HuH-7.5 (cell line): ENCODE measurements at places on chromosomes 1 and 21.

- DNase-seq = no peak
Measured at GRCh38 chr21:33238565-33239255, 9.0 kb downstream of the IFNAR2 start.

- no peak for DNase-seq
Measured at GRCh38 chr1:156658496-156658895, 16.6 kb downstream of the BCAN start.

DNA sequence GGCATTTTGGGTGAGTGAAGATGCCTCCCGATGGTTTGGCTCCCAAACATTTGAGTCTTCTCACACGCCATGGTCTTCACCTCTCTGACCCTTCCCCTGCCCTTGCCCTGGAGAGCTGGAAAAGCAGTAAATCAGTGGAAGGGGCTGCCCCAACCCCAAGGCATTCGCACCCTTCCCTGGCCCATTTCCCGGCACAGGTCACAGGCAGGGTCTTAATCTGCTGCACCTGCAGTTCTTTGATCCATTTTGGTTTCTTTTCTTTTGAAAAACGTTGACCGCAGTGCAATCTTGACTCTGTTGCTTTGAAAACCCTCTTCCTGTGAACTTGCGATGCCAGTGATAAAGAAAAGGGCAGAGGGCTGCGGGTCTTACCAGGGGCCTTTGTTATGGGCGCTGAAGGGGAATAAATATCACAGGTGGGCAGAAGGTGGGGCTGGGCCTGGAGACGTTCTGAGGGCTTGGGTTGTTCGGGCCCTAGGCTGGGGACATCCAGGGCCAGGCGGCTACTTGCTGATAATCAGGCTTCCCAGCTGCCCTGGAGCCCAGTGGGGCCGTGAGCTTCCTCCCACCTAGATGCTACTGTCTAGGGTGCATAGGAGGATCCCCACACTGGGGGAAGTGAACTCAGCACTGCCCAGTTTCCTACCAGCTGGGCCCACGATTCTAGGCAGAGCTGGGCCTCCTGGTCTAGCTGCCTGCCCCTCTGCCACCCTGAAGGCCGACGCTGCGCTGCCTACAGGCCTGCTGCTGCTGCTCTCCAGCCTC lies 38.6 kb upstream of the EPS8L3 start:
- no peak for DNase-seq

DNA sequence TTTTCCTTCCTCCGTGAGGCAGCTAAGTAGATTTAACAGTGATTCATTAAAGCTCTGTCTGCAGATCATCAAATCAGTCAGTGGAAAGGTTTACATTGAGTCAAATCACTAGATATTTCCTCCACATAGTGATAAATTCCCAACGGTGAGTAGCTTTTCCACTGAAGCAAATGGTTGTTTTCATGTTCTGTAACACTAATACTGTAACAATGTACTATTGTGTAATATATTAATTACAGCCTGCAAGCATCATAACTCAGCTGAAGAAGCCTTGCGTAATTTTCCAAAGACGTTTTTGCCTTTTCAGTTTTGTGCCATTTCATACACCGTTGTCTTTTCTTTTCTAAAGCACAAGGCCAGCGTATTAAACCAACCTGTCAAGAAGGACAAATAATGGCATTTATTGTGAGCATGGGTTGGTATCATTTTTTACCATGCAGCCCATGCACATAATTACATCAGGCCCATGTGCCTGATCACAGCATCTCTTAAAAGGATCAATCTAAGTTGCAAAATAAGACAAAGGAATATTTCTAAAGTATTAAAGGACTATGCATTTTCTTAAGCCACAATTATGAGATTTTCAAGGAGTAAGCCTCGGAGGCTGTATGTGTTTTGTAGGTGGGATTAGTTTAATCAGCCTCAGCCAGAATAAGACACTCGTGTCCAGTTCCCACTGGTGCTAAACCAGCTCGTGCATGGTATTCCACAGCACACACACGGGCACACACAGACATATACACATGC lies 16.7 kb upstream of the PDE9A start:
- DNase-seq = no peak

GRCh38 chr1:28159680-28160079 lies 16.8 kb downstream of the PTAFR start:
- DNase-seq = no peak

DNA sequence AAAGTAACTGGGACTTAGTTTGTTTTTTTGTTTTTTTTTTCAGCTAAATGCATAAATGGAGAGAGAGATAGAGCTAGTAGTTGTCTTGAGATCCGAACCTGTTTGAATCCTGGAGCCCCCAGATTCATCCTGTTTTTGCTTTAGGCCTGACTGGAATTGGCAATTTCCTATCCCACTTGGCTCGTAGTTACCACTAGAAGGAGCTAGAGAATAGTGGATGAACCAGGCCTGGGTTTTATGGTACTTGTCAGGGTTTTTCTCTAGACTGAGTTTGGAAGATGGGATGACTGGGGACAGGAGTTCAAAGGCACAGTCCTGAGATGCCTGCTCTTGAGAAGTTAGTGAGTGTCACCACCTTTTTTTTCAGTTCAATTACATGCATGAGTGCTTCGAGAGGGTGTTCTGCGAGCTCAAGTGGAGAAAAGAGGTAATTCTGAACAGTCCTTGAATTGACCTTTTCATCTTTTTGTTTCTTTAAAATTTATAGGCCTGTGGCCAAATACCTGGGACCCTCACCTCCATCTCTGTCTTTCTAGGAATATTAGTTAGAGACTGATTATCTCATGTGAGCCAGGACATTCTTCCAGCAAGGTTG lies 23.4 kb downstream of the CELF3 start:
- DNase-seq = no peak

GRCh38 chr1:106879538-106879937 lies 176.9 kb upstream of the PRMT6 start:
- no peak for DNase-seq

- DNase-seq = no peak
Measured at GRCh38 chr1:41784531-41785274, 134.0 kb downstream of the HIVEP3 start.

GRCh38 chr1:164671966-164672571 lies 113.1 kb downstream of the PBX1 start:
- no peak for DNase-seq

- DNase-seq = no peak
Measured at GRCh38 chr1:187977298-187977697, 1148.5 kb downstream of the PLA2G4A start.

DNA sequence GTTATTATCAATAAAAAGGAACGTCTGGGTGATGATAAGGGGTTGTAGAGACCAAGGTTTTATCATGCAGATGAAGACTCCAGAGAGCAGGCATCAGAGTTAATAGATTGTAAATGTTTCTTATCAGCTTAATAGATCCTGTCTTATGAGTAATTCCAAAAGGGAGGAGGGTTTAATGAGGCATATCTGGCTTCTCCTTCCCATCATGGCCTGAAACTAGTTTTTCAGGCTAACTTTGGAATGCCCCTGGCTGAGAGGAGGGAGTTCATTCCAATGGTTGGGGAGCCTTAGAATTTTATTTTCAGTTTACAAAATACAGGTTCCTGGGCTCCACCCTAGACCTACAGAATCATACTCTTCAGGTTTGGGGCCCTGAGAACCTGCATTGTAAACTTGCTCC lies 13.5 kb downstream of the PLA2G2D start:
- DNase-seq = no peak

DNA sequence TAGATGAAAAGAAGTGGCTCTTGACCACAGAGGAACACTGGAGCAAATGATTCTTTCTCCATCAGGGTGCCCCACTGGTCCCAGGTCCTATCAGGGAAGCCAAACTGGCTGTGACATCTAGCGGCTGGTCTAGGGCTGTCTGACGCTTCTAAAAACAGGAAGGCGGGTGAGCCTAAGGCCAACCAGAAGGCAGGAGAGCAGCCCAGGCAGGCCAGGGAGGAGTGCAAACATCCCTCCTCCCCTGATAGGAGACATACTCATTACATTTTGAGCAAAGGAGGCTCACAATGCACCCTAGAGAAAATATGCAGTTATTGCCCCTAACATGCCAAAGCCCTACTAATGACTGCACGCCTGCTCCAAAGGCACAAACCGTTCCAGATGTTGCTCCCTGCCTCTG lies 10.4 kb upstream of the FOXE3 start:
- DNase-seq = no peak

DNA sequence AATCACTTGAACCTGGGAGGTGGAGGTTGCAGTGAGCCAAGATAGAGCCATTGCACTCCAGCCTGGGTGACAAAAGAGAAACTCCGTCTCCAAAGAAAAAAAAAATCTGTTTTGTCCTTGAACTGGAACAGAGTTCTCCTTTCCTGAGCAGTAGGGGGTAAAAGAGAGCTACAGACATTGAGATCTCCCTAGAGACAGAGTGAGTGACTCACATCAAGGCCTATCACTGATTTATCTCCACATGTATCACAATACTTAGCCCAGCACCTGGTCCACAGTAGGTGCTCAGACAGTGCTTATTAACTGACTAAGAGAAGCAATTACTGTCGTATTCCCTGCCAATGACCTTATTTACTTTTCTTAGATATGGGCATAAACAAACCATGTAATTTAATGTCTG lies 354.1 kb upstream of the C1orf87 start:
- no peak for DNase-seq

DNA sequence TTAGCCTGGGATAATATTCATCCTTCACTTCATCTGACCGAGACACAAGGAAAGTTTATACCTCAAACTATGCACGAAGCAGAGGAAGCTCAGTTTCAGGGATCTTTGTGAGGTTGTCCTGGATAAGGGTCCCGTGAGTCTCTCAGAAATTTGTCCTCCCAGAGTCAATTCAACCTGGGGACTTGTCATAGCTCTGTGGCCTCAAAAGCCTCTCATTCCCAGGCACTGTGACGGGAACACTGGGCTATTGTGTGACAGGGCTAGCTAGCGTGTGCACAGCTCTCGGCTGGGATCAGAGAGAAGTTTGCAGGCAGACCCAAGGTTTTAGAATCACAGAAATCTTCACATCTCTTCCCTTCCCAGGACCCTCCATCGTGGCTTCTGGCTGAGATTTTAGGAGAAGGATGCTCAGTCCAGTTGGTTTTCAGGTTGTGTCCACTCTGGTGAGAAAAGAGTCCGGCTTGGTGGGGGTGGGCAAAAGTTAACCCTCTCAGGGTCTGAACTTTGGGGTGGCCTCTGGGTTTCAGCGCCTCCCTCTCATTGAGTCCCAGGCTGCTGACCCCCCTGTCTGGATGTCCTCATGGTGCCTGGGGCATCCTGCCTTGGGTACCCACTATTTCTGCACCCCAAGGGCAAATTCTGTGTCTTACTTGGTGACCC lies 20.4 kb upstream of the LBR start:
- DNase-seq = no peak

DNA sequence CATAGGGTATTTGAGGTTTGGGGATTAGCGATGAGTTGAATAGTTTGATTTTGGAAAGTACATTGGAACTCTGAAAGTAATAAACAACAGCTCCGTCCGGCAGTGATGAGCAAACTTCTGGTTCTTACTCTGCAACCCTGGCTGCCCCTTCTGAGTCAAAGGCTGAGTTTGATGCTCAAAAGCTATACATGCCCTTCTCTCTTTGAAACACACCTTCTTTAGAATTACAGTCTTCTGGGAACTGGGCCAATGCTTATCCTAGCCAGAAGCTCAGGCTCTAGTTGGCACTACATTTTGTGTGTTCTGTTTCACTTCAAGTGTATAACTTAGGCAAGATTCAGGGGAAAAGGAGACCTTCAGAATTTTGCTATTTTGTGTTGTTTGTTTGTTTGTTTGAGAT lies 9.3 kb downstream of the AHCYL1 start:
- no peak for DNase-seq

DNA sequence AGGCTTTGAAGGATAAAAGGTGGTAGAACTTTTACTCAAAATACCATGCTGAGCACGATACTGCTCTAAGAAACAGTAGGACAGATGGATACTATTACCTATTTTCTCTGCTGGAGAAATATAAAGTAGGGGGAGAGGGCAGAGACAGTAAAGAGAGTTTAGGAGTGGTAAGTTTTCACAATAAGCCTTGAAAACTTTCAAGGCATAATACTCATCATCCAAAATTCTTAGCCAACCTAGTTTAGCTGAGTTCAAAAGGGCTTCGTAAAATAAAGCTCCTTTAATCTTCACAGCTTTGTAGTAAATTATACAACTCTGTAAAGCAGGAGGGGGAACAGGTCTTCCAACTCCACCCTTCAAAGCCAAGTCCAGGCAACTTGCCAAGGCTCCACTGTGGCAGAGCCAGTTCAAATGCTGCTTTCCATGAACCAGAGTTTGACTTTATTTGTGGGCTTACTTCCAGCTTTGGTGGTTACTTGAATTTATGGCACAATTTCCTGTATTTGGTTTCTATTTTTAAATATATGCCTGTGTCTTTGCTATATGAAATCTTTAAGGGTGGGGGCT lies 15.5 kb downstream of the TEX38 start:
- DNase-seq = no peak

- DNase-seq = no peak
Measured at GRCh38 chr21:44427241-44428120, 27.8 kb upstream of the LRRC3 start.

DNA sequence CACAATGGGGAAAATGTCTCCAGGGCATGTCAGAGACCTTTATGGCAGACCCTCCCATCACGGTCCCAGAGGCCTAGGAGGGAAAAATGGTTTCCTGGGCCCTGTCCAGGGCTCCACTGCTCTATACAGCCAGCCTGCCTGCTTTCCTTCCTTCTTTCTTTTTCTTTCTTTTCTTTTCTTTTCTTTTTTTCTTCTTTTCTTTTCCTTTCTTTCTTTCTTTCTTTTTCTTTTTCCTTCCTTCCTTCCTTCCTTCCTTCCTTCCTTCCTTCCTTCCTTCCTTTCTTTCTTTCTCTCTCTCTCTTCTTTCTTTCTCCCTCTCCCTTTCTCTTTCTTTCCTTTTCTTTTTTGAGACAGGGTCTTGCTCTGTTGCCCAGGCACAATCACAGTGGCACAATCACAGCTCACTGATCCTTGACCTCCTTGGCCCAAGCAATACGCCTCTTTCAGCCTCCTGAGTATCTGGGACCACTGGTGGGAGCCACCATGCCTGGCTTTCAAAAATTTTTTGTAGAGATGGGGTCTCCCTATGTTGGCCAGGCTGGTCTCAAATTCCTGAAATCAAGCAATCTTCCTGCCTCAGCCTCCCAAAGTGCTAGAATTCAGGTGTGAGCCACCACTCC lies 106.9 kb downstream of the BACH1 start:
- DNase-seq = no peak

DNA sequence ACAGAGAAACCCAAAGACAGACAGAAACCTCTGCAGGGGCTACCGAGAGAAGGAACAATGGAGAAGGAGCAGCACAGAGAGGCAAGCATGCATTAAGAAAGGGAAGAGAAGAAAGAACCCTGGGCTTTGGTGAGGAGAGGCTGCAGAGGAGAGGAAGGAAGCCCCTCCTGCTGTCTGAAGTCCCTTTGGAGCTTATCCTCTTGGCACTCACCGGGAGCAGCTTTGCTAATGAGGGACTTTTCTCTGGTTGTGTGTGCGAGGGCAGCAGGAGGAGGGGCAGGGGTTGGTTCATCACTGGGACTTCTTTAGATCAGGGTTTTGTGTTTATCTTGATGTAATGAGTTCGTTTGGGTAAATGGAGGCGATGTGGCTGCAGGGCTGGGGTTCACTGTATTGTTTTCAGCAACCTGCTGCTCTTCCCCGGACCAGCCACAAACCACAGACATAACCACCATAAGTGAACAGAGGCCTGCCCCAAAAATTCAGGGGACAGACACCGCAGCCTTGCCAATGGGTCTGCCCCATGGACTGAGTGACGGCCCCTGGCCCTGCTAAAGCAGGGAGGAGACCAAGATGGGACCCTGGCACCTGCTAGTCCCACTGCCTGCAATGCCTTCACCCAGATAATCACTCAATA lies 100.6 kb downstream of the KCND3 start:
- no peak for DNase-seq

GRCh38 chr1:39752703-39753102 lies 14.0 kb downstream of the PPIE start:
- DNase-seq = no peak
